ENCODE measurements at places on chromosomes 11 and 22.

GRCh38 chr11:12246147-12246546, 131.2 kb upstream of the PARVA start:
- no peak for DNase-seq

DNA sequence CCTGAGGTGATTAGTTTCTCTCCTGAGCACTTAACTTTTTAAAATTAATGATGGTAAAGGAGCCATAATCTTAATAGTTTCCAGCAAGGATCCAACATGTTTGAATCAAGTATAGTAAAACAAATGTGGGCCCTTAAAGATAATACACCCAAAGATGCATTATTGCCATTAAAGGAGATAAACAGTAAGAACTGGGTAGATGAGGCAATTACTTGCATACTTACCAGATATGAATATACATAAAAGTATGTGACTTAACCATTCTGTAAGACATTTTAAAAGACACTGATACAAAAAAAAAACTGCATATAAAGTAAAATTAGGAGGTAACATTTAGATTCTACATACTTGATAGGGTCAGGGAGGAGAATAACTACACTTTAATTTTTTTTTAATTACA, 48.2 kb downstream of the CADM1 start:
- DNase-seq, result no peak

GRCh38 chr11:132840660-132841059, 691.6 kb downstream of the OPCML start:
- DNase-seq, result no peak

DNA sequence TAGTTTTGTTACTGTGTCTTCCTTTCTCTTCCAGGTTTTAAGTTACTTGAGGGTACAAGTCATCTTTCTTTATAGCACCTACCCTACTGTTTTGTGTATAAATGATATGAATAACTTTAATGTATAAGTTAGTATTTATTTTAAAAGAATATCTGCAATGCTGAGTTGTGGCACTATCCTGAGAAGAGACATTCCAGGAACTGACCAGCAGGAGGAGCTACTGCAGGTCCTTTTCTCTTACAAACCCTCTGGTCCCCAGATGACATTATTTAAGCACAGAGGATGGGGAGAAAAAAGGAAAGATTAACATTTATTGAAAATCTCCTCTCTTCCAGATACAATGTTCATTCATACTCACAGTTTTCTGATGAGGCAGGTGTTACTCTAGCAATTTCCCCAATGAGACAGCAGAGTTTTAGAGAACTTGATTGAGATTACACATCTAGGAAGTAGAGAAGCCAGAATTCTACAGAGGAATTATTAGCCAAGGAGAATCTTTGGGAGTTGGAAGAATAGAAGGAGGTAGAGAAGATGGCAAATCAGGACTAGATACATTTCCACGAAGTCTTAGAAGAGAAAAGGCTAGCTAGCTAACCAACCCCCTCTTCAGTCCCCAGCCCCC, 541.2 kb upstream of the API5 start:
- DNase-seq, result peak; percentile 45

DNA sequence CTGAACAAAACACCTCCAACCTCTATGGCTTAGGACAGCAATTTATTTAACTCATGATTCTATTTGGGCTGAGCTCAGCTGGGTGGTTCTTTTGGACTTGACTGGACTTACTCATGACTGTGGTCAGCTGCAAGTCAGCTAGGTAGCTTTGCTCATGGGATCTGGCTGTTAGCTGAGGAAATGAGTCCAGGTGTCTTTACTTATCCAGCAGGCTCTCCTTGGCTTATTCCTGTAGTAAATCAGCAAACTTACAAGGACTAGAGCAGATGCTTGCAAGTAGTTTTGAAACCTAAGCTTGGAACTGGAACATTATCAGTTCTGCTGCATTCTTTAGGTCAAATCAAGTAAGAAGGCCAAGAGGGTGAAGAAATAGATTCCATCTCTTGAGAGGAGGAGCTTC, 8.0 kb upstream of the HIKESHI start:
- no peak for DNase-seq

DNA sequence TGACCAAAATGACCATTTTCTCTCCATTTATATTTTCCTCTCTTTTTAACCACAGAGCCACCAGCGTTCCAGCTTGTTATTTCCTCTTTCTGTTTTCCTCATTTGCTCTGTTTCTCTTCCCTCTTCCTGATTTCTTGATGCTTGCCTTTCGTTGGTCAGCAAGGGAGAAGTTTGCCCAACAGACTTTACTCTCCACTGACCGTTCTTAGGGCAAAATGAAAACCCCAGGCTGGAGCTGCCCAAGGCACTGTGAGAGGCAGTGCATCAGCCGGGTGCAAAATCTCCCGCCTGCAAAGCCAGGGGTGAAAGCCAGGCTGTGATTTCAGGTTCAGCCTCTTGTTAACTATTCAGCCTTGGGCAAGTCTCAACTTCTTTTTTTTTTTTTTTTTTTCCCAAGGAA, 26.1 kb upstream of the APLP2 start:
- DNase-seq, result peak; percentile 21

DNA sequence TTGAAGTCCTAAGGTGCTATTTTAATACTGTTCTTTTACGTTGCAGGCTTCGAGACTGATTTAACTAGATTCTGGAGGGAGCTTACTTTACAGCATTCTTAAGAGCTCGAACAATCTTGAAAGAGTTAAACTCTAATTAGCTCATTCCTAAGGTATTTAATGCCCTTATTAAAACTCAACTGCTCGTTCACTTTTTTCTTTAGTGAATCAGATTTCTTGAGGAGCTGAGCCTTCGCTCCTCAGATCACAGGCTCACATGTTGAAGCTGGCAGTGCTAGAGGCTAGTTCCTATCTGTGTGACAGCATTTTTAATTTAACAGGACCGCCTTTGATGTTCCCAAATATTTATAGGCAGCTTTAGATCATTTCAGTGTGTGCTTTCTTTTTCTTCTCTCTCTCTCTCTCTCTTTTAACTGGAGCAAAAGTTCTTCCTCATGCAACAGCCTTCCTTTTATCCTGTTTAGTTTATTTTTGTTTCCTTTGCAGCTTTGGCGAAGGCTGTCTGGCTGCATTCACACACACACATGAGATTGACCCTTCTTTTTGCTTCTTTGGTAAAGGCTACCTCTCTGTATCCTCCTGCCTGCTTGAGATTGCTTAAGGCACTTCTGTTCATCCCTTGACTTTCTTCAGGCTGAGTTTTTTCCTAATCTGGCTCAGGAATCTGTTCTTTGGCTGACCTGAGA, 21.0 kb downstream of the ZNRF3 start:
- DNase-seq, result no peak

GRCh38 chr22:48670731-48671130, 1156.9 kb downstream of the BRD1 start:
- no peak for DNase-seq

DNA sequence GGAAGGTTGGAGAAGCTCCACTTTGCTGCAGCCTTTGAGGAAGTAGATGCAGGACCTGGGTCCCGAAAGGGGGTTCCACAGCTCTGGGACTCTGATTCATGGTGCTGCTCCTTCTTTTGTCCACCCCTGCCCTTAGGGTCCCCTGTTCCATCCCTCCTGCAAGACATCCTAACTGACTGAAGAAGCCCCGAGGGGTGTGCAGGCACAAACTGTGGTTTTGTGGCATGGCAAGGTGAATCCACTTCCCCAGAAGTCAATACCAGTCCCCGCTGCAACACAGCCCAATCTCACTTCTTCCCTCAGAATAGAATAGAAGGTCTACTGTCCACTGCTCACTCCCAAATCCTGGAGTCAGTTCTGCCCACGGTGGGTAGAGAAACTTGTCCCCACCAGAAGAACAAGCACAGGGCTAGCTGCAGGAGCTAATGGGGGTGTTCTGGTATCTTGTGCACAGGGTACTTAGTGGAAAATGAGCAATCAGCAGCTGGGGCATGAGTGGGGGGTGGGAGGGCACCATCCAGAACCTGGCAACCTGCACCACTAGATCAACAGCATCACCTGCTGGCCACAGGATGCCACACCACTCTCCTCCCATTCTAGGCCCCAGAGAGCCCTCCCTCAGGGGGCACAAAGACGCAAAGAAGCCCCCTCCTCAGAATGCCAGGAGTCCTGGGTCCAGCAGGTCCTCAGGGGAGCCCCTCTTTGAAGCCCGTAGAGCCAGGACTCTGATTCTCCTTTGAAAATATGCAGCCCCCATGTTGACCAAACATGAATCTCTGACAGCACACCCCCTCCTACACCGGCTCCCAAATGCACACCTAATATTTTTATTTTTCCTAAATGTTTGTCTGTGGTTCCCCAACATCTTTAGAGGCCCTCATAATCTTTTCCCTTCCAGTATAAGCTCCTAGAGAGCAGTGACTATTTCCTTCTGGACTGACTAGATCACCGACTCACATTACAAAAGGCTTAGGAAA, 14.1 kb downstream of the SPATA19 start:
- no peak for DNase-seq

- no peak for DNase-seq
Observed at GRCh38 chr11:133843454-133843987, 1.8 kb downstream of the SPATA19 start.

GRCh38 chr11:93537767-93538261, 5.4 kb downstream of the SMCO4 start:
- peak; percentile 56 for DNase-seq

- DNase-seq, result no peak
Observed at GRCh38 chr11:223026-223789, 12.9 kb downstream of the SIRT3 start.

GRCh38 chr11:57094181-57094935, 87.4 kb upstream of the LRRC55 start:
- DNase-seq, result no peak

- no peak for DNase-seq
Observed at GRCh38 chr11:58867556-58867955, 23.1 kb upstream of the GLYATL2 start.

- DNase-seq, result no peak
Observed at GRCh38 chr22:25749420-25750169, 7.6 kb downstream of the MYO18B start.

DNA sequence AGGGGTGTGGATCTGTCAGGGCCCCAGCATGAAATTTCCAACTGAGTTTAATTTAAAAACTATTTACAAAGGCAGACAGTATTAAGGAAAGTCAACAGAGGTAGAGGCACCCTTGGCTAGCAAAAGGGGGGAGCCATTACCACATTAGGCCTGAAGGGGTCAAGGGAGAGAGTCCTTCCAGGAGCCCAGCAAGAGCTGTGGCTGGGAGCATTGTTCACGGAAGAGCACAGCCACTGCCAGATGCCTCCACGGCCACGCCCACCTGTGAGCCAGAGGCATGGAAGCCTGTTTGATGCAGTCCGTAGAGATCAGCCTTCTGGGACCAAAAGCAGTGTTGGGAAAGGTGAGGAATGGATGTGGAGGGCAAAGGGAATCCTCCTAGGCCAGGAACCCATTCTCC, 102.6 kb downstream of the GALNT18 start:
- DNase-seq, result no peak

DNA sequence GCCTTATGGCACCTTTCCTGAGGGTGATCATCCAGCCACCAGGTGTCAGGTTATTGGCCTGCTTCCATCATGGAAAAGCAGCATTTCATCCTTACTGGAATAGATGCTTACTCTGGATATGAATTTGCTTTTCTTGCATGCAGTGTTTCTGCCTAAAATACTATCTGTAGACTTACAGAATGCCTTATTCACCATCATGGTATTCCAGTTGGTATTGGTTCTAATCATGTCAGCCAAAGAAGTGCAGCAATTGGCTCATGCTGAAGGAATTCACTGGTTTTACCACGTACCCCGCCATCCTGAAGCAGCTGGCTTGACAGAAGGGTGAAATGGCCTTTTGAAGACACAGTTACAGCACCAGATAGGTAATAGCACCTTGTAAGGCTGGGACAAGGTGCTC, 194.2 kb downstream of the AASDHPPT start:
- DNase-seq, result no peak

GRCh38 chr11:129853518-129854231, 38.0 kb downstream of the TMEM45B start:
- DNase-seq, result no peak

DNA sequence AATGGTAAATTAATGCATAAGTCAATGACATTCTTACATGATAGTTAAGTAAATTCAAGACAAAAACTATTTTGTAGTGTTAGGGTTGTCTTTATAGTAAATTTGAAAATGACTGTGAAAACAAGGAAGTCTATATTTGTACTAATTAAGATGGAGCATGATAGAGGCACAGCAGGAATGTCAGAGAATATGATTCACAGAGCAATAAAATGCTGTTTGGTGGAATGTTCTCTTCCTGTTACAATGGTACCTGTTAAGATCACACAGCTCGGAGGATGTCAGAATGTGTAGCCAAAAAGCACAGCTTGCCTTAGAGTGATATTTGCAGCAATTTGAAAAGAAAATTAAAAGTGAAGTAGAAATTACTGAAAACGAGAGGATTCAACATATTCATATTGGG, 2339.7 kb upstream of the RAG2 start:
- DNase-seq, result no peak

DNA sequence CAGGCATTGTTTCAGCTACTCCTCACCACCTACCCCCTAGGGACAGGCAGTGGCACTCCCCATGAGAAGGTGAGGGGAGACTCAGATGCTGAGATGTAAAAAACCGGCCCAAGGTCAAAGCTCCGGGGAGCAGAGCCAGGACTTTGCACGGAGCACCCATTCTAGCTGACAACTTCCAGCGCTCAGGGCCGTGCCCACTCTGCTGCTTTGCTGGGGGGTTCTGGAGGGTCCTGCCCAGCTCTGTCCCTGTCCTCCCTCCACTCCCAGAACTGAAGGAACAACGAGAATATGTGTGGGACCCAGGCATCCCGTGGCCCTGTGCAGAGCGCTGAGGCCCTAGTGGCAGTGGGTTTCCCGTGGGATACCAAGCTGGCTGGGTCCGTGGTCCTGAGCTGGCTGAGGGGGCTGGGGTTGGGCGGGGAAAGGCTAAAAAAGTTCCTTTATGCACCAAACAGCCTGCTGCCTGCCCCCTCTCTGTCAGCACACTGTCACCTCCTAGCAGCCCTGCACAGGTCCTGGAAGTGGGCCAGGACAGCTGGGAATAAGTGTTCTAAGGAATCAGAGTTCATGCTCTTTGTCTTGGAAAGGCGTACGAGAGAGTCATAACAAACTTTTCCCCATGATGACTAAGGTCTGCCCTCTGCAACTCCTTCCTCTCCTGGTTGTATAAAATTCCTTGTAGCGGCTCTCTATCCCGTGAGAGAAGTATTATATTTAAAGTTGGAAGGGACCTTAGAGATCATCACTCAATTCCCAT, 1.9 kb downstream of the MS4A10 start:
- DNase-seq, result no peak

GRCh38 chr22:20953668-20954500, 13.2 kb upstream of the AIFM3 start:
- no peak for DNase-seq

GRCh38 chr11:113384551-113384950, 3.0 kb upstream of the ANKK1 start:
- DNase-seq, result no peak

DNA sequence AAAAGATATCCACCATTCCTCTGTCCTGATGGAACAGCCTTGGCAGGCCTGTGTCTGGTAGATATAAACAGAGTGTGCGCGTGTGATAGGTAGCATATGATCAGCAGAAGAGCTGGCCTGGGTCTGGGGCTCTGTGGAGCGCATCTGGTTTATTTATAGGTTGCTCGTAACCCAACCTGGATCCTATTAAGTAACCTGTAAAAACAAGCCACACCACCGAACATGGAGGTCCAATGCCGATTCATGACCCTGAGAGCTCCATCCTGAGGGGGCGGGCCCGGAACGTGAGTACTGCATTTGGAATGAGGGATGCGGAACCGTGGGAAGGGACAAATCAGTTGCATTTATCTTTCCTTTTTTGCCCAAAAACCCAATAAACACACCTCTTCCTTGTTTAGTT, 31.9 kb upstream of the APOL5 start:
- no peak for DNase-seq

All from KBM-7 (cell line).